Dorsolateral prefrontal cortex (tissue), 122 donors: ENCODE measurements at places on chromosomes 16 and 17. TPM values are rescaled to one million over a fixed set of nuclear protein-coding genes. Genes with fewer than 3 reads are reported as not detected.

The RCVRN gene
- total RNA-seq = 0.40 TPM

The LPO gene
- not detected for total RNA-seq

The ABCC12 gene
- total RNA-seq = 4.6 TPM

The IGFBP4 gene
- 22.1 TPM for total RNA-seq

The AGRP gene
- total RNA-seq = not detected
